ENCODE measurements at places on chromosomes 3 and 15. TPM values are rescaled to one million over a fixed set of nuclear protein-coding genes. Genes with fewer than 3 reads are reported as not detected.

Gene AQP9
- not detected for polyA plus RNA-seq

Gene TRPM1
- polyA plus RNA-seq, result 0.54 TPM

Gene MAP4
- polyA plus RNA-seq, result 121 TPM

Gene RAB8B
- 7.5 TPM for polyA plus RNA-seq

Gene ELL3
- polyA plus RNA-seq, result 2.9 TPM

Gene PGBD4
- polyA plus RNA-seq, result 0.41 TPM

Gene A4GNT
- polyA plus RNA-seq, result not detected

Gene OR5K4
- not detected for polyA plus RNA-seq

Gene LMAN1L
- not detected for polyA plus RNA-seq

DNA sequence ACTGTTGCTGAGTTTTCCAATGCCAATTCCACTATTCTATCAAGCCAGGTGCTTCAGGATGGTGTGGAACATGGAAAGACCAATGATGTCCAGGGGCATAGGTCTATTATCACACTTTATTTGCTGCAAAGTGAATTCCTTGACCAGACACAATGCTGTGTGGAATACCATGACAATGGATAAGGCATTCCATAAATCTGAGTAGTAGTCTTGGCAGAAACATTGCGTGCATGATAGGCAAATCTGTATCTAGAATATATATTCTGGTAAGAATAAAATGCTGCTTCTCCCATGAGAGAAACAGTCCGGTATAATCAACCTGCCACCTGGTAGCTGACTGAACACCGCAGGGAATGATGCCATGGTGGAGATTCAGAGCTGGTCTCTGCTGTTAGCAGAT, 70.0 kb upstream of the ALDH1A3 start:
- no peaks in the 10 kb centered on the region for H3K4me1 ChIP-seq
- no peaks in the 10 kb centered on the region for H3K27me3 ChIP-seq
- H3K27ac ChIP-seq, result no peak overlapping the region

DNA sequence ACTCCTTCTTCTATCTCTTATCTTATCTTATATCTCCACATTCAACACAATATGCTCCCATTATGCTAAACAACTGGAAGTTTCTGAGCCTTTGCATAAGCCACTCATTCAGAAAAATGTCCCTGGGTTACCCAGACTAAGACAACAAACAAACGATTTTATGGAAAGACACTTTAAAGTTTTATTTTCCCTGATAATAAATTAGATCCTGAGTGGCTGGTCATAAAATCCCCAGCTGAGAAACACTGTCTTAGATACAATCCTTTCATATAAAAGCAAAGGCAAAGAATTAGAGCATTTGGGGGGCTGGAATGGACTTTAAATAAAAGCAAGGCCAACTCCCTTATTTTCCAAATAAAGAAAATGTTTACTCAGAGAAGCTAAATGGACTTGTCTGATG, 322.3 kb downstream of the GBE1 start:
- no peak for DNase-seq
- no peak overlapping the region for H3K27ac ChIP-seq
- no peak overlapping the region for H3K4me3 ChIP-seq
- H3K36me3 ChIP-seq, result no peaks in the 10 kb centered on the region

GRCh38 chr3:123788710-123789109, 95.4 kb downstream of the MYLK start:
- H3K27ac ChIP-seq, result no peak overlapping the region
- no peak for DNase-seq
- H3K4me3 ChIP-seq, result no peak overlapping the region
- no peaks in the 10 kb centered on the region for H3K36me3 ChIP-seq
- H3K4me1 ChIP-seq, result peaks cover 16% of the 10 kb centered on the region

DNA sequence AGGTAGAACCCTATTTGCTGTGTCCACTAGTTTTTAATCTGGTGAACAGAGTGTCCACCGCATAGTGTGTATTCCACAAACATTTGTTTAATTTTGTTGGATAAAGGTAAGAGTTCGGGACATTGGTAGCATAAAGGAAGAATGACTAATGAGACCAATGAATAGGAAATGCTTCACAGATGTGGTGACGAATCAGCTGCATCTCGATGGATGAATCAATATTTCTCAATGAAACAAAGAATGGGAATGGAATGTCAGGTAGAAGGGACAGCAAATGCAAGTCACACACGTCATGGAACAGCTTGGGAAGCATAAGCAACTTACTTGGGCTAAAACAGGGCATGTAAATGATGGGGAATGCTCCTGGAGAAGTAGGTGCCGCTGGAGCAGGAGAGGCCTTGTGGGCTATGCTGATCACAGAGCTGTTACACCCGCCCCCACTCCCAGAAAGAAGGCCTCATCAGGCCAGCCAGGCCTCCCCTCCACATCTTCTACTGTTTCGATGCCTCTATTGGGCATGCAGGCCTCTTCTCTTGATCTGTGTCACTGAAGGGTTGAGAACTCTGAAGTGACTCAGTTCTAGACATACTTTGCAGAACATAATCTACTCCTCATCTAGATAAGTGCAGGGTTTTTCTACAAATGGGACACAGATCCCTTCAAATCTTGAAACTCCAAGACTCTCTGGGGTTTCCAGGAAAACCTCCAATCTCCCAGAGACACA, 120.0 kb upstream of the GADL1 start:
- no peaks in the 10 kb centered on the region for H3K27me3 ChIP-seq
- no peak overlapping the region for H3K4me3 ChIP-seq
- DNase-seq, result peak; percentile 63
- peak overlapping the region; percentile 76 for H3K27ac ChIP-seq
- no peaks in the 10 kb centered on the region for H3K36me3 ChIP-seq

DNA sequence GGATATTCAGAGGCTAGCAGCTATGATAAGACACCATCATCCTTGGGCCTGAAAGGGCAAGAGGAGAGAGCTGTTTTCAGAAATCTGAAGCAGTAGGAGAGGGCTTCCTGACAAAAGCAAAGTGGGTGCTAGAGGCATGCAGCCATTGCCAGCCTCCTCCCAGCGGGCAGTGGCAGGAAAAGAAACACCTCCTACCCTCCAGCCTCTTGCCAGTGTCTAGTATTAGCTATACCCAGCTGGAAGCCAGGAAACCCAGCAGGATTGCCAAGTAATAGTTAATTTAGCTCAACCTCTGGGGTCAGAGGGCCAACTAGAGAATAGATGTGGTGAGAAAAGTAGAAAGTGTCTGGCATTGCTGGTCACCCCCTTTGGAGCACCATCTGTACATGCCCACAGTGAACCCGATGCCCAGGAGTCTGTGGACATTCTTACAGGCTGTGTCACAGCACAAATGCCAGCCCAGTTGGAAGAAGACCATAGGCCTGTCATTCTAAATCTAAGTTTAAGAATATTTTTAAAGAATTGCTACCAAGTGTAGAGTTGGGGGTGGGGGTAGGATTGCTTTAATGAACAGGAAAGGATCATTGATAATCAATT, 85.3 kb downstream of the HCN4 start:
- DNase-seq, result no peak
- H3K4me3 ChIP-seq, result no peak overlapping the region
- no peaks in the 10 kb centered on the region for H3K36me3 ChIP-seq
- H3K4me1 ChIP-seq, result no peaks in the 10 kb centered on the region

GRCh38 chr3:143552851-143553250, 295.4 kb downstream of the SLC9A9 start:
- H3K4me1 ChIP-seq, result no peaks in the 10 kb centered on the region
- no peak for DNase-seq
- H3K27ac ChIP-seq, result no peak overlapping the region
- no peak overlapping the region for H3K4me3 ChIP-seq
- H3K36me3 ChIP-seq, result no peaks in the 10 kb centered on the region
- H3K27me3 ChIP-seq, result no peaks in the 10 kb centered on the region

- H3K27me3 ChIP-seq, result no peaks in the 10 kb centered on the region
- H3K4me1 ChIP-seq, result no peaks in the 10 kb centered on the region
- no peaks in the 10 kb centered on the region for H3K36me3 ChIP-seq
- DNase-seq, result peak; percentile 61
Observed at GRCh38 chr3:9067352-9067975, 104.2 kb upstream of the RAD18 start.

DNA sequence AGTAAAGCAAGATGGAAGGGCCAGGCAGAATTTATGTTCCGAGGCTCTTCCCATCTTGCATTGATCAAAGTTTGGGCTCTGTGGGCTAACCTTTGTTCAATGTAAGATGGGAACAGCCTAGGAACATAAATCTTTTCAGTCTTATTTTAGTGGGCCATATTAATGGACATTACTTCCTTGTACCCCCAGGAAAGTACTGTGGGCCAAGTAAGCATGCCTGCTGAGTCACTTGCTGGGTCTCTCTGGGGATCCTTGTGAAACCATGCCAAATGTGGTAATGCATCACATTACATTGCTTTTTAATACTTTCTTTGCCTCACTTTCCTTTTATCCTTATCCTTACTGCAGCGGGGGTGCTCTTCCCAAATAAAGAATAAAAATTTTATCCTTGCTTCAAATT, 349.5 kb upstream of the POU1F1 start:
- no peak overlapping the region for H3K4me3 ChIP-seq
- H3K36me3 ChIP-seq, result no peaks in the 10 kb centered on the region
- no peak overlapping the region for H3K27ac ChIP-seq
- no peaks in the 10 kb centered on the region for H3K4me1 ChIP-seq
- DNase-seq, result no peak
- no peaks in the 10 kb centered on the region for H3K27me3 ChIP-seq

DNA sequence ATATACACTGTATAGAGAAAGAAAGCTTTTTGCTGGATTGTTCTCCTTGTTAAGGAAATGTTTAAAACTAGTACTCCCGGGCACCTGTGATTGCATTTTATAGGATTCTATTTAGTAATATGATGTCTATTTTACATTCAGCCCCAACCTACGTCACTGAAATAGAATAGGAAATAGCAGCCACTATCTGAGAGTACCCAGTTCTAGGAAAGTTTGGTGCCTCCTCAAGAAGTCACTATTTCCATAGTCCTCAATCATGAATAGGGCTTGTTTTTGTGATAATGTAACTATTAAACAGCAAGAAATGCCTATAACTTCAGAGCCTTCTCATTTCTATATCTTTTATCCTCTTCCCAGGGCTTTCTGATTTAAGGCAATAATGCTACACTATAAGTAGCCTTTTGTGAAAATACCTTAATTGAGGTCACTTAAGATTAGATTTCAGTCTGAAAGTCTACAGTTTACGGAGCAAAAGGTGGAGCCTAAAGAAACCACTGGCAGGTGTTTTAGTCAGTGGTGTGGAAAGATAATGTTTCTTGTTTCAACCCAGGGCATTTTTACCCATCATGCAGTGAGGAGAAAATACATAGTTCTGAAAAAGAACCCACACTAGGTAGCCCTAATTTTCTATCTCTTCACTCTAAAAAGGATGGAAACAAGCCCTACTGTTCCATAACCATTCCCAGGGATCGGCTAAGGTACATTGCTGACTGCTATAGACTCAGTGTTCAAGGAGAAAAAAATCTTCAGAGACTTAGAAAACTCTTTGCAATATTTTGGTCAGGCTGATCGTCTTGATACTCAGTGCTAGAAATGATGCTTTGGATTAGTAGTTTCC, 38.7 kb downstream of the TIGIT start:
- H3K27ac ChIP-seq, result no peak overlapping the region
- no peaks in the 10 kb centered on the region for H3K27me3 ChIP-seq
- no peak for DNase-seq
- H3K36me3 ChIP-seq, result no peaks in the 10 kb centered on the region

- no peaks in the 10 kb centered on the region for H3K4me1 ChIP-seq
- H3K4me3 ChIP-seq, result no peak overlapping the region
- no peaks in the 10 kb centered on the region for H3K36me3 ChIP-seq
- no peak overlapping the region for H3K27ac ChIP-seq
- no peak for DNase-seq
Observed at GRCh38 chr3:8875836-8876235, 87.4 kb downstream of the RAD18 start.

- peak overlapping the region; percentile 10 for H3K27ac ChIP-seq
- H3K4me1 ChIP-seq, result peaks cover 26% of the 10 kb centered on the region
- no peak for DNase-seq
- H3K36me3 ChIP-seq, result no peaks in the 10 kb centered on the region
- H3K4me3 ChIP-seq, result no peak overlapping the region
Observed at GRCh38 chr3:108159105-108159504, 63.1 kb downstream of the IFT57 start.

DNA sequence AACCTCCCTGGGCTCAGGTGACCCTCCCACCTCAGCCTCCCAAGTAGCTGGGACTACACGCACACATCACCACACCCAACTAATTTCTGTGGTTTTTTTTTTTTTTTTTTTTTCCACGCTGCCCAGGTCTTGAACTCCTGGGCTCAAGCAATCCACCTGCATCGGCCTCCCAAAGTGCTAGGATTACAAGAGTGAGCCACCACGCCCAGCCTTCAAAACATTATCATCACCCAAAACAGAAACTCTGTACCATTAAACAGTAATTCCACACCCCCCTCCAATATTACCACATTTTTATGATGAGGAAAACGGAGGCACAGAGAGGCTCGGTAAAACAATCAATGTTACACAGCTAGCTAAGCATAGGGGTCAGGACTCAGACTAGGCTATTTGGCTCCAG, 4.0 kb downstream of the IMP3 start:
- H3K27ac ChIP-seq, result no peak overlapping the region
- no peaks in the 10 kb centered on the region for H3K36me3 ChIP-seq
- DNase-seq, result no peak
- H3K27me3 ChIP-seq, result no peaks in the 10 kb centered on the region
- H3K4me3 ChIP-seq, result no peak overlapping the region

DNA sequence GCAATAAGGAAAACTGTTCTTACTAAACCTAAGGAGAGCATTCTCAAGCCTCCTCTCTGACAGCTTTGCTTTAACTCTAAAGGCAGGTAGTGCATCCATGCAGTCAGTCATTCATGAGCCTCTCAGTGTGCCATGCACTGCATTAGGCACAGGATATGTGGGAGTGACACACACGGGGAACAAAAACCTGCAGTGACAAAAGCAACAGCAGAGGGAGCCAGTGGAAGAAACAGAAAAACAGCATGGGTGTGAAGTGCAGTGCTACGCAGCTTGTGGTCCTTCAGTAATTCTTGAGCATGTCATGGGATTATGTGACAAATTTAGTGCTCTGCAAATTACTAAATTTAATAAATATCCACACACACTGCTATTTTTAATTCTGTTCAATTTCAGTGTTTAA, 230.7 kb downstream of the BBX start:
- no peaks in the 10 kb centered on the region for H3K27me3 ChIP-seq
- H3K4me1 ChIP-seq, result no peaks in the 10 kb centered on the region
- DNase-seq, result peak; percentile 47
- no peak overlapping the region for H3K4me3 ChIP-seq
- H3K36me3 ChIP-seq, result no peaks in the 10 kb centered on the region

- H3K27me3 ChIP-seq, result no peaks in the 10 kb centered on the region
- no peak overlapping the region for H3K27ac ChIP-seq
- H3K4me3 ChIP-seq, result no peak overlapping the region
- H3K4me1 ChIP-seq, result peaks cover 2% of the 10 kb centered on the region
Observed at GRCh38 chr15:74451861-74452835, 8.8 kb downstream of the UBL7 start.
